Stimulated activated CD4-positive, alpha-beta T cell treated with anti-CD3 and anti-CD28 coated beads, Interleukin-1b, Interleukin-23, amount 100 ng/mL, for 1 hour (primary cell): ENCODE measurements at places on chromosomes 6 and 20.

GRCh38 chr20:41862476-41862875 lies 244.3 kb upstream of the CHD6 start:
- DNase-seq = no peak

GRCh38 chr20:41526327-41526726 lies 91.8 kb downstream of the CHD6 start:
- DNase-seq = no peak

GRCh38 chr6:155408231-155408630 lies 47.4 kb downstream of the NOX3 start:
- no peak for DNase-seq

DNA sequence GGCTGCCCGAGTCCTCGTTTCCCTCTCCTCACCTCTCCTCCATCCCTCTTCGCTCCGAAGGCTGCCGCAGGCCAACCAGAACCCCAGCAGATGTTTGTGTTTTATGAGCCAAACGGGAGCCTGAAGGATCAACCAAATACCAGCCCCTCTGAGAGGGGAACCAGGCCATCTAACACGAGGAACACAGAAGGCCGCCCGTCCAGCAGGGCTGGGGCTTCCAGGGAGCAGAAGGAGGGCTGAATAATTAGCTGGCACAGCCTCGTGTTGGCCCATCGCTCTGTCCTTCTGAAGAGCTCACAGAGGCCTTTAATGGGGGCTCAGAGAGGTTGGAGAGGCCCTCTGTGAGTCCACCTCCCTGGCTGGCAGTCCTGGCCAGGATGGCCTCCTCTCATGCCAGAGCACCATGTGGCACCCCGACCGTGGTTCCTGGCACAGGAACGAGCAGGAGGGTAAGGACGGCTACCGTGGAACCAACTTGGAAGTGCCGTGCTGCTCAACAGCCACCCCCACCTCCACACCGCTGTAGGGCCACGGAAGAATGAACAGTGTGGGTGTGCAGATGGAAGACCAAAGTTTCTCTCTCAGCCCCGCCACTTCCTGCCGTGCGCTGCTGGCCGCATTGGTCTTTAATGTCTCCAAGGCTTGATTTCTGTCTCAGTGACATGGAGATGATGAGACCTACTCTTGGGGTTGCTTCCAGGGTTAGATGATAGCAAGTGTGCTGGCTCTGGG lies 155.2 kb downstream of the SCML4 start:
- no peak for DNase-seq

DNA sequence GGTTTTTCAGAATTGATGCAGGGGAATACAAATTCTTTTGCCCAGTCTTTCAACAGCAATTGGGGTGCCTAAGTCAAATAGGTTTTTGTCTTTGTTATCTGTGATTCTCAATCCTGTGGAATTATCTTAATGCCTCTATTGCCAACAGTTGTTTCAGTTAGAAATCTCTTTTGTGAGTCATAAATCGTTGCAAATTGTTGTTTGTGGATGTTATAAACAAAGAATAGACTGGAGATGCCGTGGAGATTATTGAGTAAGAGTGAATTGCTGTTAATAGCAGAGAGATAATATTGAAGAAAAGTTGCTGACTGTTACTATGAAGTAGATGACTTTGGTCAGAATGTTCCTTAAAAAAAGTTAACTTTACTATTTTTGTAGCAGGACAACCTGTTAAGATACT lies 63.7 kb upstream of the POPDC3 start:
- no peak for DNase-seq

DNA sequence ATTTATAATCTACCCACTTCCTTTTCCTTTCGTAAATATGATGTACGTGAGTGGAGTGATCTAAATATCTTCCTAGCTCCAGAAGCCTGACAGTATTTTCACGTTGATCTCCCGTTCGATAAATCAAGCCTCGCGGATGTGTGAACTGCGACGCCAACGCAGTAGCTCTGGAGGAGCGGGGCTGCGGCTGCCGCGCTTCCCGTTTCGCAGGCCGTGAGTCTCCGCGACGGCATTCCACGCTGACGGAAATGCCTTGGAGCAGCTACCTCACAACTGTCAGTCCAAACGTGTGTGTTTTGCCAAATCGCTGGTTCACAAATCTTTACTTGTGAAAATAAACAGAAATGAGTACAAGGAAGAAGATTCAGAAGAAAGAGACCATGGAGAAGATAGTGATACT lies 41.2 kb downstream of the BTBD3 start:
- no peak for DNase-seq

DNA sequence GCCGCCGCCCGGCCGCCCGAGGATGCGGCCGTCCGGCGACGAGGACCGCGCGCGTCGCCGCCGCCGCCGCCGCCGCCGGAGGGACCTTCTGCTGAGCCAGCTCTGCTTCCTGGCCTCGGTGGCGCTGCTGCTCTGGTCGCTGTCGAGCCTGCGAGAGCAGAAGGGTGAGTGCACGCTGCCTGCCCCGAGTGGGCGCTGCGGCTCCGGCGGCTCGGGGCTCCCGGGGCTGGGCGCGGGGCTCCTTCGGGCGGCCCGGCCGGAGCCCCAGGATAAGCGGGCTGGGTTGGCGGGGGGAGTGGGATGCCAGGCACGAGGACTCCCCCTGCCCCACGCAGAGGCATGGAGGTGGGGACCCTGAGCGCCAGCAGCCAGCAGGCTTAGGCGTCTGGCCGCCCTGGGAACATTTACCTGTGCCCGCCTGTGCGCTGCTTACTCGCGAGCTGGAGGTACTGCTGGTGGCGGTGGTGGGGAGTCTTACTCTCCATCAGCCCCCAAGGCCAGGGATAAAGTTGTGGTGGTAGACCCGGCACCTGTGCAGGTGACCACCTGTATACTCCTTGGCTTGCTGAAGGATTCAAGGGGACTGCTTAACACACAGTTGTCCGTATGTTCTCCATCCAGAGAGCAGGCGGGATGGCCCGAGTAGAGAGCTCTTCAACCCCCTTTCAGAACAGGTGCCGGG lies 520 bp downstream of the SLC24A3 start:
- DNase-seq = no peak
